ENCODE measurements at places on chromosomes 16 and 17.

- no peak for DNase-seq
These were observed 37.6 kb downstream of the METRNL start for GRCh38 chr17:83116783-83117555.

DNA sequence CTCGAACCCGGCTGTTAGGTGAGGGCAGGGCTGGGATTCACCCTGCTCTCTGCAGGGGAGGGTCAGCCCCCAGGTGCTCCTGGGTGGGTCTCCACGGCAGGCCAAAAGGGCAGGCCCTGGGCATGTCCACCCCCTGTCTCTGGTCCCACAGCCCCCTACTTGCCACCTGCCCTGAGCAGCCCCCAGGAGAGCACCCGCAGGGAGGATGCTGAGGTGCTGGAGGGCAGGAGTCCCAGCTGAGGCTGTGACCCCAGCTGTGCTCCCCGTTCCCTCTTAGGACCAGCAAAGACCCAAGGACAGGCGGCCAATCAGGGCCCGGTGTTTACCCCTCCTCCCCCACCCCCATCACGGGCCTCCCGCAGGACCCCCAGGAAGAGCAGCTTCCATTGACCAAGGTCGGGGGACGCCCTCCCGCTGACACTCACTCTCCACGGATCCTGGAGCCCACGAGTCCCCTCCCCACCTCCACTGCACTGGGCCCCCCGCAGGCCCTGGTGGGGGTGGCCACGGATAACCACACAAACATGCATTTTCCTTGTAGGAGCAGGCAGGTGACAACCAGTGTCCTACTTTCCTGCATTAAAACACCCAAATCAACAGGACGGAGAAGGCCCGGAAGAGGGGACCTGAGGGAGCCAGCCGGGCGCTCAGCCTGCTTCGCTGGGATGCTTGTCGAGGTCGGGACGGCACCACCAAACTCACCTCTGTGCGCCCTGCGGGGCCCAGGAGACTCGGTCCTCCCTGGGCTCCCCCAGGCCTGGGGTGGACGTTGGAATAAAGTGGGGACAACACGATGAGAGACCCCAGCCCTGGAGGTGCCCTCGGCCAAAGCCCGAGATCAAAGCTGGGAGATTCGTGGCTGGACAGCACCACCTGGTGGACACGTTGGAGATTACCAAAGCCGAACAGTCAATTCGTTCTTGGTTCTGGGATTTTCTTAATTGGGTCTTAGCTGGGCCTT lies 22.5 kb upstream of the ENPP7 start:
- DNase-seq, result peak; percentile 33

GRCh38 chr17:37024181-37024637 lies 75.5 kb downstream of the AATF start:
- DNase-seq, result no peak

GRCh38 chr16:23125277-23125676 lies 24.0 kb downstream of the USP31 start:
- no peak for DNase-seq

GRCh38 chr17:74740641-74741387 lies 3.8 kb downstream of the RAB37 start:
- DNase-seq, result no peak

DNA sequence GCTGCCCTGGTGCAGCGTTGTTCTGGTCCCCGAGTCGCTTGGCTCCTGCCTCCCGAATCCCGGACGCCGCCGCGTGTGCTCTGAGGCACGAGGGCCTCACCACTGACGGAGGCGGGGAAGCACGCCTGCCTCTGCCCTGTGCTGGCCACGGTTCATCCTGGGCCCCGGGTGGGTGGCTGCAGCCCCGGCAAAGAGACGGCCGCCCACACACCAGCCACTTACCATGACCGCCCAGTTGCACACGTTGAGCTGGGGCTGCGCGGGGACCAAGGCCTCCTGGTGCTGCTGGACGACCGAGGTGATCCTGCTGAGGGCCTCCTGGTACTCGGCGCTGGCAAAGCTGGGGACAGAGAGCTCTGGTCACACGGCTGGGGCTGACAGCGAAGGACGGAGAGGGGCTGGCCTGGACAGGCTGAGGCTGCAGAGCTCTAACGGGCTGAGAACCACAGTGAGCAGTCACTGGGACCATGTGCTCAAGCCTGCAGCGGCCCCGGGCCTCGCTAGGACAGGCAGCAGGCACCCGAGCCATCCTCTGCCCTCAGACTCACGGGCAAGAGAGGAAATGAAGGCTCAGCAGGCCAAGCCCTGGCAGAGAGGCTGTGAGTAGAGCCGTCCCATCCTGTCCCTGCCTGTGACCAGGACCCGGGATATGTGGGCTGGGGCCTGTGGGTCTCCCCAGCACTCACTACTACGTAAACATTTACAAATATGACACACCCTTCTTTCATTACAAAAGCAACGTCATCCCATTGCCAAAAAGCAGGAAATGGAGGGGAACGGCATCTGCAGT lies 6.3 kb upstream of the APRT start:
- DNase-seq, result no peak

- no peak for DNase-seq
These were observed 79.7 kb downstream of the CYLD start for GRCh38 chr16:50821586-50821985.
